ENCODE measurements at places on chromosomes 5 and 9. TPM values are rescaled to one million over a fixed set of nuclear protein-coding genes. Genes with fewer than 3 reads are reported as not detected.

DNA sequence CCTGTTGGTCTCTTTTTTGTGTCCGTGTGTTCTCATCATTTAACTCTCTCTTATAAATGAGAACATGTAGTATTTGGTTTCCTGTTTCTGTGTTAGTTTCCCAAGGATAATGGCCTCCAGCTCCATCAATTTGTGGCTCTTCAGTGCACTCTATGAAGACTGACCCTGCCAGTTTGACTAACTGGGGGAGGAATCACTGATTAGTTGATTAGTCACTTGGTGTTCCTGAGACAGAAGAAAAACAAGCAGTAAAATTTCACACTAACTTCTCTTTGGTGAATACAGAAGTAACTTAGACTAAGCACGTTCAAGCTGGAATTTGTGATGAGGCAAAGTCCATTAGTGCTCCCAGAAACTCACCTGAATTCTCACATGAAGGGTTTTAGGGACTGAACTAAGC is 495.8 kb upstream of the RORB start:
- no peak for DNase-seq

SPINK6 gene
- not detected for total RNA-seq

DNA sequence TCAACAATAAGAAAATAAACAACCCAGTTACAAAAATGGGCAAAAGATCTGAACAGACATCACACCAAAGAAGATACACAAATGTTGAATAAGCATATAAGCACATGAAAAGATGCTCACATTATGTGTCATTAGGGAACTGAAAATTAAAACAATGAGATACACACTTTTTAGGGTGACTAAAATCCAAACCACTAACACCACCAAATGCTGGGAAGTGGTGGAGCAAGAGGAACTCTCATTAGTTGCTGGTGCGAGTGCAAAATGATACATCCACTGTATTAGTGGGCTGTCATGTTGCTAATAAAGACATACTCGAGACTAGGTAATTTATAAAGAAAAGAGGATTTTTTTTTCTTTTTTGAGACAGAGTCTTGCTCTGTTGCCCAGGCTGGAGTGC is 329.1 kb downstream of the TMEM38B start:
- no peak for DNase-seq

SLC46A2 gene
- not detected for total RNA-seq

- DNase-seq = no peak
Measured at GRCh38 chr5:153960269-153961215, 78.2 kb downstream of the FAM114A2 start.

- DNase-seq = no peak
Measured at GRCh38 chr5:38643616-38644015, 87.2 kb upstream of the LIFR start.

FBN2 gene
- total RNA-seq = 23.5 TPM

RASEF gene
- total RNA-seq = 0.05 TPM

DNA sequence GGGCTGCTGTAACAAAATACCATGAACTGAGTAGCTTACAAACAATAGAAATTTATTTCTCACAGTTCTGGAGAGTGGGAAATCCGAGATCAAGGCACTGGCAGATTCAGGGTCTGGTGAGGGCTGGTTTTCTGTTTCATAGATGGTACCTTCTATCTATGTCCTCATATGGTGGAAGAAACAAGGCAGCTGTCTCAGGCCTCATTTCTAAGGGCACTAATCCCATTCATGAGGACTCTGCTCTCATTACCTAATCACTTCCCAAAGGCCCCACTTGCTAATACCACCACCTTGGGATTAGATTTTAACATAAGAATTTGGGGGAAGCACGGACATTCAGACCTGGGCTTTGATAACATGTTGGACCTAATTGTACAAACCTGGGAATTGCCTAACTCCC is 13.5 kb downstream of the RFESD start:
- no peak for DNase-seq

GRCh38 chr9:88182501-88182900 is 44.2 kb upstream of the SPATA31C2 start:
- DNase-seq = no peak

DNA sequence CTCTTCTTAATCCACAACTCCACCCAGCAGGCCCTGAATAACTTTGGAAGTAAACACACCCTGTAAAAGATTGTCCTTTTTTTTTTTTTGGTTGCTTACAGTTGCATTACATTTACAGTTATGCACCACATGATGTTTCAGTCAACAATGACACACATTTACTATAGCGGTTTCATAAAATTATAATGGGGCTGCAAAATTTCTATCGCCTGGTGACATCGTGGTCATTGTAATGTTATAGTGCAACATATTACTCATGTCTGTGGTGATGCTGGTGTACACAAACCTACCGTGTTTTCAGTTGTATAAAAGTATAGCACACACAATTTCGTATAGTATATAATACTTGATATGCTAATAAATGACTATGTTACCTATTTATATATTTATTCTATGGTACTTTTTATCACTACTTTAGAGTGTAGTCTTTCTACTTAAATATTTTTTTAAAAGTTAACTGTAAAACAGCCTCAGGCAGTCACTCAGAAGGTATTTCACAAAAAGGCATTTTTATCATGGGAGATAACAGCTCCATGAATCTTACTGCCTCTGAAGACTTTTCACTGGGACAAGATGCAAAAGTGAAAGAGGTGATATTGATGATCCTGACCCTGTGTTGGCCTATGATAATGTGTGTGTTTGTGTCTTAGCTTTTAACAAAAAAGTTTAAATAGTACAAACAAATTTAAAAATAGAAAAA is 695.4 kb upstream of the CDH18 start:
- no peak for DNase-seq

GRCh38 chr5:159286420-159287035 is 23.4 kb downstream of the UBLCP1 start:
- DNase-seq = no peak

DNA sequence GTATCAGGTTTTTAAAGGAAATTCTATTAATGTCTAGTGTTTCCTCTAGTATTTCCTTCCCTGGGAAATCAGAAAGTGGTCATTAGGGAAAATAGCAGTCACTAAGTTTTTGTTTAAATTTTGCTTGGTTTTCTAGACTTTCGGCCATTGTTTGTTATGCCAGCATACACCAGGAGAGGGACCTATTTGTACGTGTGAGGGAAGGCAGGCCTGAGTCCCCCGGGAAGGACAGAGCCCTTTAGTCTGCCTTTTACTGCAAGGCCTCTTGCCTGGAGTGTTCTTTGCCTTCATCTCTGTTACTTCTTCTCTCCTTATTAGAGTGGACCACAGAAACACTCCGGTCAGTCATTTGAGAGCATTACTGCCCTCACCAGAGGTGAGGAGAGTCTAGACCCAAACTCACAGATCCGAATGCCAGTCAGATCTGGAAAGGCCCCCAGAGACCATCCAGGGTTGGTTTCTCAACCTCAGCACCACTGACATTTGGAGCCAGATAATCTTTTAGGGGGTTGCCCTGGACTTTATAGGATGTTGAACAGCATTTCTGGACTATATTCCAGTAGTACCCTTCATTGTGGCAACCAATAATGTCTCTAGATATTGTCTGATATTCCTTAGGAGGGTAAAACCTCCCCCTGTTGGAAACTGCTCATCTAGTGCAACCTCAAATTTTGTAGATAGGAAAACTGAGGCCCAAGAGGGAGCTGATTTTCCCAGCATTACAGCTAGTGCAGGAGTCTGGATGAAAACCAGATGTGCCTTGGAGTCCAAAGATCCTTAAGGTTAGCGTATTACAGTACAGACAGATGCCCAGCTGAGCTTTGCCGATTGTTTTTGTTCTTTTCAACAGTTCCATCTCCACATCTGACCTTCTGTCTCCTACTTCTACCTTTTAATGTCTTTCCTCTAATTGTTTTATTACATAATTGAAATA is 93.0 kb upstream of the NIPAL4 start:
- DNase-seq = no peak

GLRA1 gene
- total RNA-seq = not detected

GRCh38 chr9:93895535-93895934 is 59.6 kb downstream of the BARX1 start:
- DNase-seq = peak; percentile 16

DNA sequence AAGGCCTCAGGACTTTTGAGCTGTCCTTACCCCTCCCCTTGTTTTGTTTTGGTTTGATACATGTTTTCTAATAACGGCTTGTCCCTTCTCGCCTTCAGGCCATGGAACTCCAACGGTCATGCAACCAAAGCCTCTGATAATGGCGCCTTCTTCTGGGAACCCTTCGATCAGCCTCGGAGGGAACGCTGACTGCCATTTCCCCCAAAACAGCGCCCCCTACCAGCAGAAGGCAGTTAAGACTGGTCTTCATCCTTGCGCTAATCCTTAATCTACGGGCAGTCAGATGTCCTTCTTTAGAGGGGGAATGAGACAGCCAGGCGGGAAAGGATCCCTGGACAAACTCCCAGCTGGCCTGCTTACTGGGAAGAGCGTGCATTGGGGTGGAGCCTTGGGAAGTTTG is 276.6 kb downstream of the ICE1 start:
- DNase-seq = no peak

DNA sequence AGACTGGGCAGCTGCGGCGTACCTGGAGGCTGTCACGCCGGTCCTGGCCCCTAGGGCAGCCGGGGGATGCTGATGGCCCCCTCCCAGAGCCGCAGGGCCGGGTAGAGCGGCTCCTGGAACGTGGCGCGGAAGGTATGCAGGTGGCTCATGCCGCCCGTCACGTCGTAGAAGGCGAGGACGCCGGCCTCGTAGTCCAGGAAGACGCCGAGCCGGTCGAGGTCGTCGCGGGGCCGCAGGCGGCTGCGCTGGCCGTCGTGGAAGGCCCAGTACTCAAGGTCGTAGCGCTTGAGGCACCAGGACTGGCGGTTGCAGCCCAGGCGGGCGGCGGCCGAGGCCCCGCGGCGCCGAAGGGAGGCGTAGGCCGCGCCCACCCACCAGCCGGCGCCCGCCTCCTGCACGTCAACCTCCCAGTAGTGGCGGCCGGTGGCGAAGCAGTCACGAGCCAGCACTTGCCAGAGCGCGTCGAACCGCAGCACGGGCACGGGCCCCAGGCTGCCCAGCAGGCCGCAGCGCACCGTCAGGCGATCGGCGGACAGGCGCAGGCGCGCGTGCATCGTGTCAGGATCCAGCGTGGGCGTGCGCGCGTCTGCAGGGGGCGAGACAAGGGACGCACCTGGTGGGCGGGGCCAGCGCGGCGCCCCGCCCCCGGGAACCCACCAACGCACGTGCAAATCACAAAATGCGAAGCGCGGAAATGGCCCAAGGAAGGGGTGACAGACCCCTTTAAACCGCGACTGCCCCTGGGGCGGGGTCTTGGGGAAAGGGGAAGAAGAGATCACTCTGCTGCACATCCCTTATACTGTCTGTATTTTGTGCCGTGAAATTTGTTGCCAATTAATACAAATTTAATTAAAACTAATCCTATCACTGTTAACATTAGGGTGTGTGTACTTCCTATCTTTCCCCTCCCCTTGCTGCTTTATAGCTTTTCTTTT is 31.2 kb downstream of the NANS start:
- DNase-seq = peak; percentile 58

GNE gene
- total RNA-seq = 12.4 TPM

DNA sequence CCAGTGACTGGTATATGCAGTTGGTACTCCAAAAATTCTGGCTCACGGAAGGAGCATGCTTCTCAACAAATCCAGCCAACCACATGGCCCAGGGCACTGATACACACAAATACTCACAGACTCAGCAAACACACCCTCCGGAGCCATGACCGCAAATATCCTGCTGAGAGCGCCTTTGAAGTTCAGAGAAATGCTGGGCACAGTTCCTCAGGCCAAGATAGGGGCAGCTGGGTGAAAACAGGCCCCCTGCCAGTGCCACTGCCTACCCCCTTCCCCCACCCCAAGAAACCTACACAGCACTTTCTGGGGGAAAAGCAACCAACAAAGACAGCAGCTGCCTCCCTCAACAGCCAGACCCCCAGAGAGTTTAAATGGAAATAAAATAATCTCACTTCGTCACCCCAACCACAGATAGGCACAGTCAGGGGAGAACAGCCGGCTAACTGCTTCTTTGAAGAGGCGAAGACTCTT is 120.0 kb downstream of the C5orf15 start:
- no peak for DNase-seq

GRCh38 chr9:71928376-71928775 is 16.9 kb downstream of the C9orf85 start:
- no peak for DNase-seq

- DNase-seq = no peak
Measured at GRCh38 chr5:2813678-2814077, 62.2 kb upstream of the IRX2 start.

- no peak for DNase-seq
Measured at GRCh38 chr9:75019022-75019421, 9.1 kb downstream of the CARNMT1 start.

DNA sequence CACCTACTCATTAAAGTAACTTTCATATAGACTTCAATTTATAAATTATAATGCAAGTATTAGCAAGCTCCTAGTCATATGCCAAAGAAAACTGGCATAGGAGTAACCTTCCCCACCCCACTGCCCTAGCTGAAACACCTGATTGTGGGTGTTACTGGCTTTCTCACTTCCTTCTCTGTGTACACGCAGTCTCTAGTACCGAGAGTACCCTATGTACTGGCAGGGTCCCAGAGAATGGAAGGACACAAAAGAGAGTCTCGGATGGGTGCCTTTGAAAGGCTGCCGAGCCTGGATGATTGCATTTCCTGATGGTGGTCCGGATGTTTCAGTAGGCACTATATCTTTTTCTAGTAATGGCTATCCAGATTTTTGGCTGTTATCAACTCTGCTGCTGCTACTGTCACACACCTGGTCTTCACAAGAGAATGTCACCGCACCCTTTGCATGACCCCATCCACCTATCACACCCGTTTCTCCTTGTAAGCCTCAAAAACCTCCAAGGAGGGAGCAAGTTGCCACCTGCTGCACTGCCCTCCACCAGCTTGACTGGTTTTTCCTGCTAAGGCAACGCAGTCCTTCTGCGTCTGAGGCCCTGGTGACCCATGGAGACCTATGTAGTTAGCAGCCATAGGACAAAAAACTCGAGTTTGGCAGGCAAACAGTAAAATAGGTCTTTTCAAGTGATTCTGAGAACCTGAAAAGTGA is 53.8 kb upstream of the CLINT1 start:
- no peak for DNase-seq

Data from Right ventricle myocardium superior (tissue), 1 donor.